ENCODE measurements at places on chromosomes 3 and 15. TPM values are rescaled to one million over a fixed set of nuclear protein-coding genes. Genes with fewer than 3 reads are reported as not detected.

DNA sequence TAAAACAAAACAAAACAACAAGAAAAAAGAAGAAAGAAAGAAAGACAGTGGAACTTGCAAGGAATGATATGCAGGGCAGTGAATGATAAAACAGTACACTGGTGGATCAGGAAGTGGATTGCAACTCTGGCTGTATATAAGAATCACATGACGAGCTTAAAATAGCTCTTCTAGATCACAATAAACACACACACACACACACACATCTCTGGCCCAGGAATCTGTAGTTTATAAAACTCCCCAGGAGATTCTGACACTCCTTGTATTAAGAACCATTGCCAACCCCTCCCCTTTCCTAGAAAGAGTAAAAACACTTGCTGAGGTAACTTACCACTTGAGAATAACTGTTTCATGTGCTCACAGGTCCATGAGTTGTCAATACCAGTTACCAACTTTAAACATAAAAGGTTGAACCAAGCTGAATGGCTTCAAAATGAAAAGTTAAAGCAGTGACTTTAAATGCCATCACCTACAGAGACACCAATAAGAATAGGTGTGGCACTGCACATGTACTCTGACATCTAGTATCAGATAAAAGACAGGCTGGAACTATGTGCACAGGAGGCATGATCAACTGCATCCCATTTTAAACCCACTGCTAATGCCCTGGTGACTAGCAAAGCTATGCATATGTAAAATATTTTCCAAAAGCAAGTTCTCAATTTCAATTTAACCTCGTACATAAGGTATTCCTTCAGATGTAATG is 3.9 kb downstream of the CPOX start:
- no peak for DNase-seq

DNA sequence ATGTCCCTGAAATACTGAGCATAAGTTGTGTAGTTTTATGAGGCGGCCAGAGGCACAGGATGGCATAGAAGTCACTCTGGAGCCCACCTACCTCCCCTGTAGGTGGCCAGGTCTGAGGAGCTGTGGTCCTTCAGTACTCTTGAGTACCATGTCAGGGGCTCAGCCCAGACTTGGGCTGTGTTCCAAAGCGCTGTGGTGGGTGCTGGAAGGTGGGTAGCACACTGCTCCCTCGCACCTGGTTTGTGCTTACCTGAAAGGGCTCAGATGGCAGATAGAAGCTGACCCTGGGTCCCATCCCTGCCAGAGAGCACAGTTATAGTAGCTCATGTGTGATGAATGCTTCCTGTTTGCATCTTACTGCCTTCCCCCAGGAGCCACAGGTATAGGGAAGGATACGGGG is 15.5 kb downstream of the NISCH start:
- no peak for DNase-seq

Gene NSUN3
- 11.9 TPM for total RNA-seq

Gene OR5H14
- not detected for total RNA-seq

DNA sequence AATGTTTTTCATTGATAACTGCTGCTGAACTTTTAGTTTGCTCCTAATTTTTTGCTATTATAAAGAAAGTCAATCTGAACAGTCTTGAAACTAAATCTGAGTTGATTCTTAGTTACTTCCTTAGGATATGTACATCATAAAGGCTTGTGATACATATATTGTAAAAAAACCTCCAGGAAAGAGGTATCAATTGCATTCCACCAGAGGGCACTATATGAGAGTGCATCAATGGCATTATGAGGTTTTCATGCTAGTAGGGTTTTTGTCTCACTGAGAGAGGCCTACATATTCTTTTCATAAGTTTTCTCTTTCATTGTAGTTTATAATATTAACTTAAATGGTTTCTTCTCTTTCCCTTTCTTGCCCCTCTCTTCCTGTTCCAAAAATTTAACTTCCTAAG is 46.9 kb downstream of the PIK3R4 start:
- no peak for DNase-seq

GRCh38 chr3:187973977-187974870 is 179.7 kb upstream of the LPP start:
- no peak for DNase-seq
